ENCODE measurements at places on chromosomes 13 and 19.

GRCh38 chr13:101267656-101268055 lies 148.7 kb downstream of the NALCN start:
- no peak for DNase-seq

DNA sequence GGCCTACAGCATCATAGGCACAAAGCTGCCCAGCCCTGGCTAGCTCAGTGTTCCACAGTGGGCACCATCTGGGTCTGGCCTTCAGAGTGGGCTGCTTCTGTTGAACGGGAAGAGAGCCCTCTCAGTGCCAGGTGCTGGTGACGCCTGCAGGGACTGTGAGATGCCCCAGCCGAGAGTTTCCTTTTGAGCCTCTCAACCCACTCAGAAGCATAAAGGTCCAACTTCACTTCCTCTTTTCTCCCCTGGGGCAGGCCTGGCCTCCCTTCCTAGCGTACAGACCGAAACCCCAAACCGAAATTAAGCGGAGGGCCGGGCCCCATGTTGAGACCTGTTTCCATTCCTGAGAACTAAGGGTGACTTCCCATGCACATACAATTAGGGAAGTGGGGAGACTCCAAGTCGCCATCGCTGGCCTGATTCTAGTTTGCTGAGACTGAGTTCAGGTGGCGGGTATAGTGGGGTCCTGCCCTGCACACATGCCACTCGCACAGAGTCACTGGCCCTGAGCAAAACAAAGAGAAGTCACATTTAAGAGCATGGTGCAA lies 6.9 kb downstream of the RAB8A start:
- no peak for DNase-seq

DNA sequence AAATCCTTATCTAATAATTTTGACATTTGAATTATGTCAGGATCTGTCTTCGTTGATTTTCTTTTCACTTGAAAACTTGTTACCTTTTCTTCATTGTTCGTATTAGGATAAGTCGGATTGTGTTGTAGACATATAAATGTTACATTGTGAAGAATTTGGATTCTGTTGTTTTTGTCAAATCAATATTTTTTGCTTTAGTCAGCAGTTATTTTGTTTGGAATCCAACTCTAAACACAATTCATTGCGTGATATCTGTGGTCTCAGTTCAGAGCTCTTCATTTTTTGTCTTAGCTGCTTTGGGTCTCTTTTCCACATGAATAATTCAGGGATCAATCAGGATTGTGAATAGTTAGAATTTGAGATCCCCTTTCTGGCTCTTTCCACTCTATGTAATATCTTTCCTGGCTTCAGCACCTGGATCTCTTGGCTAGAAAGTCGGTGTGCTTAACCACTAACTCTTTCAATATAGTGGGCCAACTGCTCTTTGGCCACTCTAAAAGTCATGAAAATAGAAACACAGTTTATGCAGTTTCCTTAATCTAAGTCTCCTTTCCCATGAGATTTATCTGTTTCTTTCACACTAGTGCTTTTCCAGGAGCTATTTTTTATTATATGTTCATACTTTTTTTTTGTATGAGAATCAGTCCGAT lies 2494.2 kb upstream of the PCDH20 start:
- no peak for DNase-seq

DNA sequence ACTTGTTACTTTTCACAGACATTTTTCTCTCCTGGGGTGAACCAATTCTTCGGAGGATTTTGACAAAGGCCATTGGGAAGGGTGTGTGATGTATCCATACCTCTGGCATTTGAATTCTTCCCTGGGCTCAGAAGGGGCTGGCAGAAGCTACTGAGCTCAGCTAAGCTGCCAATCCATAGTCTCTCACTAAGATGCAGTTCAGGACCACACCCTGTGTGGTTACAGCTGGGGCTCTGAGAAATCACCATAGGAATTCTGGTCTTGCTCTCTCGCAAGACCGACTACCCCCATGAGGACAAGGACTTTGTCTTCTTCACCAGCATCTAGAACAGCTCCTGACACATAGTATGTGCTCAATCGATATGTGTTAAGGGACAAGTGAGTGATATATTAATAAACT lies 6.0 kb downstream of the C13orf42 start:
- DNase-seq = no peak

DNA sequence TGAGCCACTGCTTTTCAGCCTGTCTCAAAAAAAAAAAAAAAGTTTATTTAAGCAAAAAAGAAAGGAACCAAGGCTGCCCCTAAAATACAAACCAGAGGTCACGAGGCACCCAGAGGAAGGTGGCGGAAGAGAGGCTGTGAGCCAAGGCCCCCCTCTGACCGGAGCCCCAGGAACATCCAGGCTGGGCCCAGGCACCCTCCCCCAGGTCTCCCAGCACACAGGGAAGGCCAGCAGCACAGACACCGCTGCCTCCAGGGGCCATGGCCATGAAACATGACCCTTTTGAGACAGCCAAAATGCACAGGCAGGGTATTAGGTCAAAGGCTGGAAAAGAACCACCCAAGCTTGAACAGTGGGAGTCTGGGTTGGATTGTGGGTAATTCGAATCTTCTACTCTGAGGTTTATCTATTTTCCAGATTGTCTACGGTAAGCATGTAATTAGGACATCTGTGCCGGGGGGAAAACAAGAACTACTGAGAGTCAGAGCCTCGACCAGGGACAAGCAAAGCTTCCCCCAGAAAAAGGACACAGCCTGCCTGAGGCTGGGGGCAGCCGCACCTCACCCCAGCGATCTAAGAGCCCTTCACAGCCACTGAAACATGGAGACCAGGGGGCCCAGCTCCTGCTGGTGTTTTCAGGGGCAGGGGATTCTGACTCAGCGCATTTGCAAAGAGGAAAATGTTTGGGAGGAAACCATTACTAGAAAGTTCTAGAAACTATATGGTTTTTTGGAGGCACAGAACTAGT lies 8.4 kb downstream of the PEX11G start:
- no peak for DNase-seq

DNA sequence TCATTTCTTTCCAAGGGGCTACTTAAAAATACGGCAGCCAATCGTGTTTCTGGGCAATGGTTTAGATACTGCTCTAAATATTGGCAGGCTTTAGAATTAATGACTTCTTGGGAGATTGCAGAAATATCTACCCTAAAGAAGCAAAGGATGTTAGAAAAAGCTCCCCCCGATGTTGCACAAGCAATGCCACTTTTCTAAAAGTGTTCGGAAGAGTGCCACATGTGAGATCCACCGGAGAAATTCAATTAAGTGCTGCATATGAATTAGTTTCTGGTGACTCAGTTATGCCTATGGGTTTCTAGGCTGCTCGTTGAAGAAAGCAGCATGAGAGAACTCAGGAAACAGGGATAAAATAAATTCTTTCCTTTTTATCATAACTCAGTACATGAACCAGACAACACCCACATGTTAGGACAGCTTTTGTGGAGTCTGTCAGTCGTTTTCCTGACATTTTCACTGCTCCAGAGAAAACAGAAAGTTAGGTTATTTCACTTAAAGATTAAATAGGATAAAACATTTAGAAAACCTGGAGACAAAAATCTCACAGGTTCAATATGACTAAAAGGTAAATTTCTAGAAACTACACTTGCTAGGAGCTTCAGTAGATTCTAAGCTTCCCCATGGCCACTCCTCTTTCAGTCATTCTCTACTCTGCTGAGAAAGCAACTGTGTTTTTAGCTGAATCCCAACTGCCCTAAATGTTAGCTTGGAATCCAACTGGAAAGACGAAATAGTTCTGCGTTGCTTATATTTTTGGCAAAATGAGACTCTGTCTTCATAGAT lies 244.7 kb downstream of the DCLK1 start:
- DNase-seq = no peak

DNA sequence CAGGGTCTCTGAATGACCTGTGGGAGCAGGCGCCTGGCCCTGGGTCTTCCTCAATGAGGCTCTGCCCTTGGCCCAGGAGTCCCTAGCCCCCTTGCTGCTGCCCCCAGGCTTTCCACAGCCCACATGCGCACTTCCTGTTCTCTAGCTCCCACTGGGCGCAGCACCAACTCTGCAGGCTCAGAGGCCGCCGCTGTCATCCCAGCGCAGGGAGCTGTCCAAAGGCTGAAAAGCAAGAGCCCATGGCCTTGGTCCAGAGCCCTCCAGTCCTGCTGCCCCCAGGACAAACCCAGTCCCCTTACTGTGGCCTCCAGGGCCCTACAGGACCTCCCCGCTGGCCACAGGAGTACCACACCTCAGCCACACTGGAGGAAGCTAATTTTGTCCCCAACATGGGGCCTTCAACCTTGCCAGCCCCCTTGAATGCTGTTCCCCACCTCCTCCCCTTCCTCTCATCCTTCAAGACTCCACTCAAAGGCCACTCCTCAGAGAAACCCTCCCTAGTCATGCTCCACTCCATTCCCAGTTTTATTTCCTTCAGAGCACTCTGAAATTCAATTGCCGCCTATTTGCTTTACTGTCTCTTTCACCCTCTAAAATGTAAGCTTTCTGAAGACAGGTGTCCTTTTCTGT lies 8.0 kb upstream of the POU2F2 start:
- DNase-seq = peak; percentile 70

DNA sequence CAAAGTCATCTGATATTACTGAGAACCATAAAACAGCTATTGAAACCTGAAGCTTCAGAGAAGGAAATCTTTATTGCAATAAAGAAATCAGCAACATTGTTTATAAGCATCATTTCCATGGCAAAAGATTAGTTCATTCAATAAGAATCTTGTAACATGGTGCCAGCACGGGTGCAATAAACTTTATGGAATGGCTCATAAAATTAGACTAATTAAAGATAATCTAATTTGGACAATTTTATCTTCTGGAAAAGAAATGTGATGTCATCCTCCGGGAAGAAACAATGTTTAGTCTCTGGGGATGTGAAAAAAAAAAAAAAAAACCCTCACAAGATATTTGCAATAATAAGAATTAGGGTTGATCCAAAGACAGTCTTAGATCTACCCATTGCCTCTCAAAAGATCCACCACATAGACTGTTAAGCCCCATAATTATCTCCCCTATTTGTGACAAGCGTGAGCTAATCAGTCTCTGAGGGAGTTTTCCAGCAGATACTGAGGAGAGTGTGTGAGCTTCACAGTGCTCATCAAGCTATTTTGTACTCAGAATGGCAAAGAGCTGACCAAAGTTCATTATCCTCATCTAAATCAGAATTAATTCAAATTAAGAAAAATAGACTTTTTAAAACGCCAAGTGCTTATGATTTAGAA lies 297.0 kb upstream of the EDNRB start:
- DNase-seq = no peak

GRCh38 chr13:49214917-49215376 lies 5.2 kb upstream of the MLNR start:
- no peak for DNase-seq

GRCh38 chr13:75137911-75138571 lies 343.9 kb downstream of the TBC1D4 start:
- DNase-seq = no peak

DNA sequence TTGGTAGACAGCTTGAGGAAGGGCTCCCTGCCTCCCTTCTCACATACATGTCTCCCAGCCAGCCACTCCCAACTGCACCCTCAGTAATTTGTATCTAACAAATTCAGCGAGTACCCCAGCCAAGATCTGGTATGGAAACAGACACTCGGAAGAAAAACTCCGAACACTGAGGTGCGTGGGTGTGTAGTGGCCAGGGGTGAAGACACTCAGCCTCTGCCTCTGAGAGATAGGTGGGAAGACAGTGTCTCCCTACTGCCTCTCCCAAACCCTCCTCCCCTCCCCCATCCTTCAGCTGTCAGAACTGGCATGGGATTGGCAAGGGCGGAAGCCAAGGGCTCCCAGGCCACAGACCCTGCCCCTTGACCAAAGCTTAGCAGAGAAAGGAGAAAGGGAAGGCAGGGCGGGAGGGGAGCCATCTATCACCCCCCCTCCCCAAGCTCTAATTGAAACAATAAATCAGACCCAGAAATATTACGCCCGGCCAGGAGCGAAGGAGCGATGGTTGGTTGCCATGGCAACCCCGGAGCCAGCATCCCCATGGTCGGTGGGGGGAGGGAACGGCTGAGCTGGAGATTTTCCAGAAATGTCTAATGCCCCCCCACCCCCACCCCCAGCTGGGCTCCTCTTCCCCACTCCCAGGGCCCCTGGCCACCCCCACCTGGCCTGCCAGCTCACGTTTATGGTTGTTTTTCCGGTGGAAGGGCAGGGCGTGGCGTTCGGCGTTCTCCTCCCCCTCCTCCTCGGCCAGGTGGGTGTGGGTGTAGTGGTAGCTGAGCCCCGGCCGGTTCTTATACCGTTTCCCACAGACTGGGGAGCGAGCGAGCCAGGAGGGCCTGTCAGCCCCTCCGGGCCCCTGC lies 7.0 kb downstream of the DPF1 start:
- no peak for DNase-seq

All from ovary (tissue), 10 donors.